ENCODE measurements at places on chromosomes 1 and 21.

GRCh38 chr21:46025113-46025770 is 43.7 kb downstream of the COL6A1 start:
- no peak for DNase-seq

GRCh38 chr1:41379738-41380130 is 18.5 kb downstream of the FOXO6 start:
- no peak for DNase-seq

DNA sequence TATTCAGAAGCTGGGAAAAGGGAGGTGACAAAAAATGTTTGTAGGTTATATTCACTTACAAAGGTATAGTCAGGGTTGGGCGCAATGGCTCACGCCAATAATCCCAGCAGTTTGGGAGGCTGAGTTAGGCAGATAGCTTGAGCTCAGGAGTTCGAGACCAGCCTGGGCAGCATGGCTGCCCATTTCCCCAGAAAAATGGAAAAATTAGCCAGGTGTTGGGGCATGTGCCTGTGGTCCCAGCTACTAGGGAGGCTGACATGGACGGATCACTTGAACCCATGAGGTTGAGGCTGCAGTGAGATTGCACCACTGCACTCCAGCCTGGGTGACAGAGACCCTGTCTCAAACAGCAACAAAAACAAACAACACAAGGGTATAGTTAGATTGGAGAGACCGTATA is 3.0 kb downstream of the TIMM17A start:
- DNase-seq, result no peak

DNA sequence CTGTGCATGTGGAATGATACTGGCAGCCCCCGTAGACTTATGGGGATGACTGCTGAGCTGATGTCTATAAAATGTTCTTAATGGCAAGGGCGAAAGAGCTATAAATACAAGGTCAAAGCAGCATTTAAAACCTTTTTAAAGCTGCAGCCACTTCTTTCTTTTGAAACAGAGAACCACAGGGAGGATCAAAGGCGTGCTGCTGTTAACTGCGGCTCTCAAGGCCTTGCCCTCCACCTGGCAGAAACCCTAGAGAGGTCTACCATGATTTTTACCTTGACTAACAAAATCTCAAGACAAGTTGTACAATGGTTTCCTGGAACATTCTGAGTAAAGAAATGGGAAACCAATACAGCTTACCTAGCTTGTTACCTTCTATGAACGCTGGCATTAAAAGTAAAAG is 89.7 kb downstream of the SLC45A1 start:
- peak; percentile 33 for DNase-seq

DNA sequence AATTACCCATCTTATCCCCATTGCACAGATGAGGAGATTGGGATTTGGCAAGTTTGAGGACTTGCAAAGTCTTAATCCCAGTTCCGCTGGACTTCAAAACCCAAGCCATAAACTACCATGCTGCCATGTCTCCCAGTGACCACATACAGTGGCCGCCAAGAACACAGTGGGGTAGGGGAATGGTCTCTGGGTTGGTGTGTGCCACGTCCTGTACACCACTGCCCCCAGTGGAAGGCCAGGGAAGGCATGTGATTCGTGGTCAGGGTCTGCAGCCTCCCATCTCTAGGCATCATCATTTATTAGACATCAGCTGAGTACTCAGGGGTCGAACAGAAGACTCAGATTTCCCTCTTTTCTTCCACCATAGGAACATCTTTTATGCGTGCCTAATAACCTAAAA is 76.0 kb downstream of the MAN1C1 start:
- no peak for DNase-seq

DNA sequence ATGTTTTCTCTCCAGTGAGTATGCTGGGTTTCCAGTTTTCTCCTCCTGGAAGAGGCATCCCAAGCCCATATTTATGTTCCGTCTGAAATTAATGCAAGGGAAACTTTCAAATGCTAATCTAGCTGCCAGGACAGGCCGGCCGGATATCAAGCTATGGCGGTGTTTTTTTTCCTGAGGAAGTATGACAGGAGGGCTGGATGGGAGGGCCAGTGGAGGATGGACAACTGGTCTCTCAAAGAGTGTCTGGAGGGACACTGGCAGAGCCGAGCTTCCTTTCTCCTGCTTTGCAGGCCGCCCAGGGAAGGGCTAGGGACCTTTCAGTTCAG is 212.7 kb downstream of the TRABD2B start:
- DNase-seq, result no peak

DNA sequence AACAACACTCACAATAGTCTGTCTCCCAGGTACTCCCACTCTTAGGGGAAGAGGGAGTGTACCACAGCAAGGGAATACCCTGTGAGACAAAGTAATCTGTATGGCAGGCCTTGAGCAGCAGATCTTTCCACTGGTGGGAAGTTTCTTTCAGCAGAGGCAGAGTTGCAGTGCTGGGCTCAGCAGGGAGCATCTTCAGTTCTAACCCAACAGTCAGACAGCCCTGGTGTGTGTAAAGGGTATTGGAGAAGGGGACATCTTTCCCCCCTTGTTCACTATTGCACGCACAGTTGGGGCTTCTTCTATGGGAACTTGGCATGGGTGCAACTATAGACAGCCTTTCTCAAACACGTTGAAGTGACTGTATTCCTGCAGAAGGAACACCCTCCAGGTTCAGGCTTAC is 159.4 kb upstream of the DPT start:
- no peak for DNase-seq

DNA sequence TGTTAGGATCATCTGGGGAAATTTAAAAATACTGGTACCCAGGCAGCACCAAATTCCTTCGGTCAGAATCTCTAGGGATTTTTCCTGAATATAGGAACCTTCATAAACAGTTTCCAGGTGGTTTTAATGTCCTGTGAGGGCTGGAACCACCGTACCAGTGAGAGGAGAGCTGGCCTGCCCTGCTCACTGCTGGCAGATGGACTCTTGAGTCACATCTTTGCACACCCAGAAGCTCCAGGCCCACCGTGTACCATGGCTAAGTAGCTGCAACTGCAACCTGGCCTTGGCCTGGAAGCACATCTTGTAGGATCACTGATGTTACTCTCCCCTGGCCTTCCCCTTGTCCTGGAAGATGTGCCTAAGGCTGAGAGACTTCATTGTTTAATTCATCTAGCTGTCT is 181.5 kb downstream of the DISC1 start:
- no peak for DNase-seq

DNA sequence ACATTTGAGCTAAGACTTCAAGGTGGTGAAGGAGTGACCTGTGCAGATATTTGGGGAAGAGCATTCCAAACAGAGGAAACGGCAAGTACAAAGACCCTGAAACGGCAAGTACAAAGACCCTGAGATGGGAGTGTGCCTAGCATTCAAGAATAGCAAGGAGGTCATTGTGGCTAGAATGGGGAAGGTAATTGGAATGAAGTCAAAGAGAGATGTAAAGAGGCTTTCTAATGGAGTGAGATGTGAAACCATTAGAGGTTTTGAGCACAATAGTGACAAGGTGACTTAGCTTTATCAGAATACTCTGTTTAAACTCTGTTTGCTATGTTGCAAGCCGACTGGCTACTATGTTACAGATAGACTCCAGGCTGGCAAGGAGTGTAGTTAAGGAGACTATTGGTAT is 4.4 kb downstream of the CDC7 start:
- DNase-seq, result no peak

- DNase-seq, result no peak
Measured at GRCh38 chr1:53672243-53672642, 66.7 kb downstream of the GLIS1 start.

- no peak for DNase-seq
Measured at GRCh38 chr1:64550946-64551605, 81.1 kb downstream of the CACHD1 start.
